ENCODE measurements at places on chromosomes 12 and 14.

DNA sequence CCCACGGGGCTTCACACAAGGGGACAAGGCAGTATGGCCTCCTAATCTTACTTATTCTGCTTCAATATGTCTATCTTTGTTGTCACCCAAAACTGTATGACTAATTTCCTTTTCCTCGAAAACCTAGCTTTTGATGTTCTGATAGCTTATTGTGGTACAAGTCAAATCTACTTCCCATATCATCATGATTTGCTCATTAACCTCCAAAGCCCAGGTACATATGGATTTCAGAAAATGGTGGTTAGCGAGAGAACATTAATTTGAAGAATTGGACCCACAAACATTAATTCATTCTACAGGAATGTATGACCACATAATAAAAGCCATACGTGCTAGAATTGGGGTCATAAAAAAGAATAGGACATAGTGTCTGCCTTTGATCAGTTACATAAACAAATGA lies 412.5 kb downstream of the CCDC91 start:
- DNase-seq, result no peak

- no peak for DNase-seq
These were observed 5.0 kb downstream of the MGST1 start for GRCh38 chr12:16352481-16352880.

DNA sequence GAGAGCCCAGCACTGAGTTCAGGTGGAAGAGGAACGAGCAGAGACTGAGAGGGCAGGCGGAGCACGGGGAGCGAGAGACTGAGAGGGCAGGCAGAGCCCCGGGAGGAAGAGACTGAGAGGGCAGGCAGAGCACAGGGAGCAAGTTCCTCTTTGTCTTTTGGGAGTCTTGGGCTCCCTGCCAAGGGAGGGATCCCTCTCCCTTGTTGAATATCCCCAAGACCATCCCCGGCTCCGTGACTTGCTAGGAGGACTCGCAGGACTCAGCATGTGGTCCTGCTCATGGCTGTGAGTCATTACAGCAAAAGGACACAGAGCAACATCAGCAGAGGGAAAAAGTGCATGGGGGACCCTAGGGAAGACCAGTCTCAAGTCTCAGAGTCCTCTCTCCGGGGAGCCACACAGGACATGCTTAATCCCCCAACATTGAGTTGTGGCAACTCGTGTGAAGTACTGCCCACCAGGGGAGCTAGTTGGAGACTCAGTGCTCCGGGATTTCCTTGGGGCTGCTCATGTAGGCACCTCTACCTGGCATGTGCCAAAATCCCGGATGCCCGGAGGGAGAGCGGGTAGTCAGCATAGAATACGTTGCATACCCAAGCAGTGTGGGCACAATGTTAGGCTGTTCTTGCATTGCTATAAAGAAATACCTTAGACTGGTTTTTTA lies 81.0 kb downstream of the CCDC92 start:
- no peak for DNase-seq

GRCh38 chr14:98963610-98964009 lies 308.4 kb downstream of the BCL11B start:
- DNase-seq, result no peak

All from NCI-H2171 treated with DMSO at 0.1 percent for 48 hours (cell line).